ENCODE measurements at places on chromosomes 2 and 18.

DNA sequence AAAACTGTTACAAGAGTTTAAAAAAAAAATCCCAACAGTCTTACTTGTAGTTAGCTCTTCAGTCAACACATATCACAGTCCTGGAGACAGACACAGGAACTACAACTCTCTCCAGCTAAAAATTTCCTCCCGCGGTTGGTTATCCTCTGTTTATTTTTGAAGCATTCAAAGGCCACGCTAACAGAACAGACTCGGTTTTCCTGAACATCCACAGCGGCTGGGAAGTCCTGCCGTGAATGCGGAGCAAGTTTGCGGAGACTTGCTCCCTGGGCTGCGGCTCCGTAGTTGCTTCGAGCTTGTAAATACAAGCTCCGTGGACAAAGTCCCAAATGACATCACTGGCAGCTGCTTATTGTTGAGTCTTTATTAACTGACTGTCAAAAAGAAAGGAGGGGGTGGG lies at the start of gene NCKAP5:
Gene NCKAP5, minus strand, starts transcription at position 292 of the 400 bp plus-strand sequence. CDS start 50,937 bp downstream, outside the sequence.
- DNase-seq: no peak

GRCh38 chr2:162063899-162064298 lies 10.1 kb downstream of the DPP4 start:
- DNase-seq: no peak

DNA sequence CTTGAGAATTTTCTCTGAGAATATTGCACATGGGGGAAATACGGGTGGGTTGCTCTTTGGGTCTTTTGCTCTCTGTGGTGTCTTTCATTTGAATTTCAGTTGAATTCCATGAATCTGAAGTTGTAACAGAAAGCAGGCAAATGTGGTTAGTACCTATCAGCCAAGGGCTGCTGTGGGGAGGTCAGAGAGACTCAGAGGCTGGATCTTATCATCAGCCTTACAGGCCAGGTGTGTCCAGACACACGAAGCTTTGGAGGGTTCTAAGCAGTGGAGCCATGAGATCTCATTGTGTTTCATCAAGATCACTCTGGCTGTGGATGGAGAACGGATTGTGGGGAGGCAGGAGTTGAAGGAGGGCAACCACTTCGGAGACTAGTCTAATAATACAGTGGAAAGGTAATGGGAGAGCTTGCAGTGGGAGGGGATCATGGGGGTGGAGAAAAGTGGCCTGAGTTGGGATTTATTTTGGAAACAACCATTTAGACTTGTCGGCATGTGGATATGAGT lies 68.1 kb downstream of the GNAL start:
- DNase-seq: no peak

DNA sequence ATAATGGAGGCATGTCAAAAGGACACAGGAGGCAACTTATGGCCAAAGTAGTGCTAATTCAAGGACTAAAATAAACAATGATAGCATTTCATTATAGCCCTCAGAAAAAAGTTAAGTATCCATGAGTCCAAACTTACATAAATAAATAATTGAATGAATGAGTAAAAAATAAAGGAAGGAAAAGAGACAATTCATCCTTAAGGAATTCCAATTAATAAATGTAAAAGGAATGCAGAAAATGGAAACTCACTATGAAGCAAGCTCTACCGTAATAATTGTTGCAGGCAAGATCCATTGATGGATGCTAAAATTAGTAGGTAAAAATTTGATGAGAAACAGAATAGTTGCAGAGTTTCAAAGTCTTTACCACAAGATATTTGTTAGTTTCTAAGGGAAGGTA lies 88.2 kb upstream of the RAPGEF4 start:
- DNase-seq: no peak

All from stimulated activated CD8-positive, alpha-beta memory T cell treated with anti-CD3 and anti-CD28 coated beads, Interleukin-7, amount 100 ng/mL, for 4 hours (primary cell).